ENCODE measurements at places on chromosomes 6 and 20.

GRCh38 chr6:137651591-137652335 is 157.6 kb upstream of the OLIG3 start:
- no peak for DNase-seq
- no peak overlapping the region for H3K4me3 ChIP-seq
- H3K27ac ChIP-seq = peak overlapping the region; percentile 35

DNA sequence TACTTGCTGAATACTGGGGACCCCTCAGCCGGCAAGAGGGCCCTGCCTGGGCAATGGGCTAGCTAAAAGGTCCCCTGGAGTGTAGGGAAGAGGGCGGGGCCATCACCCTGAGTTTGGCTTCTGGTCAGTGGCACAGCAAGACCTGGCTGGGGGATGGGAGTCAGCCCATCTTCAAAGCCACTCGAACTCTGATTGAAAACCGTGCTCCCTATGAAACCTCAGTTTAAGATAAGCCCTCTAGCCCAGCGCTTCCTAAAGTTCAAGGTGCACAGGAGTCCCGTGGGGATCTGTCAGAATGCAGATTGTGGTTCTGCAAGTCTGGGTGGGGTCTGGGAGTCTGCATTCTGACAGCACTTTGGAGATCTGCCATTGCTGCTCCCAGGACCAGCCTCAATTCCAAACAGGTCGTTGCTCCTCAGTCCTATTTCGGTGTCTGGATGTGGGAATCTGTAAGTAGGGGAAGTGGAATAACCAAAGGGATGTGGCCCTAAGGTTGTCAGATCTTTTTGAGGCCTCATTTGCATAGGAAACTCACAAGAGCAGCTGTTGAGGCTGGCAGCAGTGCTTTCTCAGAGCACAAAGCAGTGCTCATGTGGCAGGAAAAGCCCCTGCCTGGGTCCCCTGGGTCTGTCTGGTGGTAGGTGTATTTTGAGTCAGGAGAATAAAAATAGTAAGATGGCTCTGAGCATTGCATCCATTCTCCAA is 85.3 kb upstream of the SCP2D1 start:
- no peak for DNase-seq
- H3K27me3 ChIP-seq = peaks cover 5% of the 10 kb centered on the region
- no peaks in the 10 kb centered on the region for H3K4me1 ChIP-seq
- H3K27ac ChIP-seq = no peak overlapping the region
- no peaks in the 10 kb centered on the region for H3K36me3 ChIP-seq

GRCh38 chr20:5734602-5735001 is 15.6 kb upstream of the SHLD1 start:
- H3K4me3 ChIP-seq = no peak overlapping the region
- H3K36me3 ChIP-seq = no peaks in the 10 kb centered on the region
- no peak for DNase-seq
- H3K27ac ChIP-seq = no peak overlapping the region
- H3K4me1 ChIP-seq = no peaks in the 10 kb centered on the region
- peaks cover 26% of the 10 kb centered on the region for H3K27me3 ChIP-seq

DNA sequence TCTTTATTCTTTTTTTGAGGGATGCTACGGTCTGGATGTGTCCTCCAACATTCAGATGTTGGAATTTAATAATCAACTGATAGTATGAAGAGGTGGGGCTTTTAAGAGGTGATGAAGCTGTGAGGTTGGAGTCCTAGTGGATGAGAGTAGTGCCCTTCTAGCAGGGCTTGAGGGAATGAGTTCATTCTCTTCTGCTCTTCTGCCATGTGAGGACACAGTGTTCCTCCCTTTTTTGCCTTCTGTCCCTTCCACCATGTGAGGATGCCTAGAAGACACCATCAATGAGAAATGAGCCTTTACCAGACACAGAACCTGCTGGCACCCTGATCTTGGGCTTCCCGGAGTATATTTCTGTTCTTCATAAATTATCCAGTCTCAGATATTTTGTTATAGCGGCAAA is 82.1 kb upstream of the MLIP start:
- no peak overlapping the region for H3K27ac ChIP-seq
- no peak for DNase-seq
- no peaks in the 10 kb centered on the region for H3K4me1 ChIP-seq
- H3K4me3 ChIP-seq = no peak overlapping the region

- H3K4me3 ChIP-seq = no peak overlapping the region
- H3K27me3 ChIP-seq = no peaks in the 10 kb centered on the region
- no peak for DNase-seq
- no peaks in the 10 kb centered on the region for H3K4me1 ChIP-seq
- no peaks in the 10 kb centered on the region for H3K36me3 ChIP-seq
Measured at GRCh38 chr6:123503619-123504018, 133.1 kb downstream of the TRDN start.

- no peaks in the 10 kb centered on the region for H3K27me3 ChIP-seq
- no peak for DNase-seq
- no peak overlapping the region for H3K4me3 ChIP-seq
- no peaks in the 10 kb centered on the region for H3K36me3 ChIP-seq
- H3K4me1 ChIP-seq = no peaks in the 10 kb centered on the region
Measured at GRCh38 chr6:98014442-98015201, 731.6 kb upstream of the MMS22L start.

- no peaks in the 10 kb centered on the region for H3K27me3 ChIP-seq
- H3K36me3 ChIP-seq = no peaks in the 10 kb centered on the region
- H3K4me3 ChIP-seq = no peak overlapping the region
- DNase-seq = no peak
Measured at GRCh38 chr20:37326666-37327065, 19.3 kb upstream of the SRC start.

DNA sequence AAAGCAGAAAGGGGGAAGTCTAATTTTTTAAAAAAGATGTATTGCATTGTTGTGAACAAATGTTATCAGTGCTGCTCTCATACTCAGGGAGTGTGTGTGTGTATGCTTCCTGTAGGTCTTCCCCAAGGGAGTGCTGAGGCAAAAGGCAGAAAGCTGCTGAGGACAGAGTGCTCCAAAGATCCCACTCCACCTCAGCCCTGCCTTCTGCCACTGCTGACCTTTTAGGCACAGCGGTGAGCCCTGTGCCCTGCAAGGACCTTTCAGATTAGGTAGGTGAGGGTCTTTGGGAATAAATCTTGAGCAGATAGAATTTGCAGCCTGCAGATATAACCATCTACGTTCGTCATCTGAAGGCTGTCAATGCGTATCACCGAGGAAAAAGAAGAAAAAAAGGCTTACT is 756.4 kb upstream of the MMS22L start:
- H3K4me3 ChIP-seq = no peak overlapping the region

GRCh38 chr6:31171931-31172905 is 1.7 kb upstream of the POU5F1 start:
- H3K36me3 ChIP-seq = no peaks in the 10 kb centered on the region
- H3K27me3 ChIP-seq = no peaks in the 10 kb centered on the region
- H3K27ac ChIP-seq = no peak overlapping the region

DNA sequence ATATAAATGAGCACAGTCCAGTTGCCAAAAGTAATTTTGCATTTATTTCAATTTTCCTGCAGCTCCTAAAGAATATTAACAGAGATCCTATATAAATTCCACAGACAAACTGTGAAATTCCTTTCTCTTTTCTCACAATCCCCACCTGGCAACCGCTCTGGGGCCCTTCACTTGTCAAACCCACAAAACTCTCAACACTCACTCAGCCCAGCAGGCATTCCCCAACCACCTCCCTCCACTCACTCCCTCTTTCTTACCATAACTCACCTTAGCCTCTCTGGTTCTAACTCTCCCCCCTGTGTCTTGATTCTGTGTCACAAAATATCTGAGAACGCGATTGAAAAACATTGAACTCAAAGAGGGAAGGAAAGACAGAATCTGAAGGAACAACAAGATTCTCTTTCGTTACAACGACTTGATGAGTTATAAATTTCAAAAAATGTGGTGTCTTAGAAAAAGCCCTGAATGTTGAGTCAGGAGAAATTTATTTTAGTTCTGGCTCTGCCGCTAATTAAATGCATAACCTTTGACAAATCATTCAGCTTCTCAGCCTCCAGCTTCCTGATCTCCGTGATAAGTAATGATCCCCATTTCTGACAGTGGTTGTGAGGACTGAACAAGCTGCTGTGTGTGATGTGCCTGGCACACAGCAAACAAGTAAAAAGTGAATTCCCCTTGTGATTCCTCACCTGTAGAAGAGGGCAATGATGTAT is 87.9 kb downstream of the UNC5CL start:
- H3K36me3 ChIP-seq = no peaks in the 10 kb centered on the region
- DNase-seq = no peak
- H3K27ac ChIP-seq = no peak overlapping the region
- no peaks in the 10 kb centered on the region for H3K4me1 ChIP-seq

DNA sequence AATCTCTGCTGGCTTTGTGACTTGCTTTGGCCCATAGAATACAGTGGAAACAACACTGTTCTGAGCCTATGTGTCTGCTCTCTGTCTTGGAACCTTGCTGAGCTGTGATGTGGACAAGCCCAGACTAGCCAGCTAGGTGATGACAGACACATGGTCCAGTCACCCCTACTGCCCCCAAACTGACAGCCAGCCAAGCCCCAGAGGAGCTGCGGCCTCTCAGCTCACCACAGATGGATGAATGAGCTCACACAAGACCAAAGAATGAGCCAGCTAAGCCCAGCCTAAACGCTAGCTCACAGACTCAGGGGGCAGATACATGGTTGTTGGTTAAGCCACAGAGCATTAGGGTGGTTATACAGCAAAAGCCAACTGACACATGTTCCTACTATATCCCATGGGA is 4.1 kb downstream of the AARS2 start:
- no peak overlapping the region for H3K4me3 ChIP-seq
- H3K27me3 ChIP-seq = no peaks in the 10 kb centered on the region
- H3K36me3 ChIP-seq = peaks cover 76% of the 10 kb centered on the region
- DNase-seq = no peak

DNA sequence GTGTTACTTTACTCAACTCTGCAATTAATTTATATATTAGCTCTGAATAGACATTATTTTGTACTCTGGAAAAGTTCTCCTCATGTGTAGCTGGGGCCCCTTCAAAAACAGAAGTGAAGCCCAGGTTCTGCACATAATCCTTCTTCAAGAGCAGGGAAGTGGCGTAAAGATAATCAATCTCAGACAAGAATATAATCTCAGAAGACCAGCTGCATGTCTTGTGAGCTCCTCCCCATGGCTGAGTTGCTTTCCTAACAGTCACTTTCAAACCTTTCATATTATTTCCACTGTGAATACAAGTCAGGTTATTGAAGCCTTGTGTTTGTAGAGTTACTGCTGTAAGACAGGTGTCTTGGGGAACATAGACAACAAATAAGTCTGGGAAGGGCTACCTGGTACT is 691.9 kb downstream of the RFPL4B start:
- no peaks in the 10 kb centered on the region for H3K27me3 ChIP-seq
- H3K36me3 ChIP-seq = no peaks in the 10 kb centered on the region
- DNase-seq = no peak
- no peaks in the 10 kb centered on the region for H3K4me1 ChIP-seq
- no peak overlapping the region for H3K4me3 ChIP-seq

GRCh38 chr6:33490621-33491020 is 36.2 kb downstream of the ZBTB9 start:
- H3K4me1 ChIP-seq = no peaks in the 10 kb centered on the region
- H3K36me3 ChIP-seq = no peaks in the 10 kb centered on the region
- no peak for DNase-seq
- H3K27ac ChIP-seq = no peak overlapping the region

DNA sequence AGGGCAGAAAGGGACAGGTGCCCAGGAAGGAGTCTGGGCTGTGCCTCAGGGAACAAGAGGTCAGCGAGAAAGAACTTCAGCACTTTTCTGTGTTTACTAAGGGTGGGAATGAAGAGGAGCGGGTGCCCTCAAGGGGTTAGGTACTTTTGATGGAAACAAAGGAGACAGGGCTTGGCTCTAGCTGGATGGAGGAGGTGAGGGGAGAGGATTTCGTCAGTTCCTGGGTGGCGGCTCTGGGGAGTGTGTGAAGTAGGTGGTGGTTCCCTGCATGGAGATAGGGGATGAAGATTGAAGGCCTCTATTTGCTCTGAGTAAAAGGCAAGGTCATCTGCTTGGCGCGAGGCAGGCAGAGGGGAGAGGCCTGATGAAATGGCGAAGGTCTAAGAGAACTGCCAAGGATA is 40.0 kb upstream of the ANKRD60 start:
- H3K4me1 ChIP-seq = peaks cover 9% of the 10 kb centered on the region
- no peak for DNase-seq
- no peak overlapping the region for H3K27ac ChIP-seq
- no peaks in the 10 kb centered on the region for H3K27me3 ChIP-seq

DNA sequence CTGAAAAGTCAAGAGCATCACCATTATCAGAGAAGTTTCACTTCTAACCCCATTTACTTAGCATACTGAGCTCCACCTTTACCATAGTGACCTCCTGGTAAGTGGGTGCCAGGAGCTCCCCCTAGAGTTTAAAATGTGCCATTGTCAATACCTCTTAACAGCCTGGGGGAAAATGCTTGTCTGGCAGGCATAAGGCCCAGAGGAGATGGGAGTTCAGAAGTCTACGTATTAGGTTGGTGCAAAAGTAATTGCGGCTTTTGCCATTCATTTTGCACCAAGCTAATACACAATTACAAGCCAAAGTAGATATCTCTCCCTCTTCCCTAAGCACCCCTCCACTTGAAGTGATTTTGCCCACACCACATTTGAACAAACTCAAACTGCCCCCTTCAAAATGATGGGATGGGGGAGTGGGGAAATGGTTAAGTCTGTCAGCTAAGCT is 919.0 kb downstream of the KIF16B start:
- DNase-seq = peak; percentile 49
- H3K27me3 ChIP-seq = no peaks in the 10 kb centered on the region
- H3K4me1 ChIP-seq = no peaks in the 10 kb centered on the region
- no peak overlapping the region for H3K4me3 ChIP-seq

GRCh38 chr6:113903666-113904330 is 46.7 kb downstream of the MARCKS start:
- no peak overlapping the region for H3K4me3 ChIP-seq
- H3K36me3 ChIP-seq = no peaks in the 10 kb centered on the region
- DNase-seq = no peak
- H3K4me1 ChIP-seq = no peaks in the 10 kb centered on the region
- H3K27me3 ChIP-seq = no peaks in the 10 kb centered on the region
- H3K27ac ChIP-seq = no peak overlapping the region

GRCh38 chr6:165008971-165009370 is 300.4 kb downstream of the C6orf118 start:
- DNase-seq = no peak
- H3K4me1 ChIP-seq = no peaks in the 10 kb centered on the region
- no peaks in the 10 kb centered on the region for H3K27me3 ChIP-seq

GRCh38 chr6:1039746-1040145 is 272.2 kb upstream of the FOXQ1 start:
- H3K4me3 ChIP-seq = no peak overlapping the region
- no peaks in the 10 kb centered on the region for H3K4me1 ChIP-seq
- no peak for DNase-seq
- no peak overlapping the region for H3K27ac ChIP-seq
- peaks cover 6% of the 10 kb centered on the region for H3K27me3 ChIP-seq

GRCh38 chr6:32444433-32444832 is 4.7 kb downstream of the HLA-DRA start:
- H3K4me1 ChIP-seq = no peaks in the 10 kb centered on the region
- H3K4me3 ChIP-seq = no peak overlapping the region
- H3K36me3 ChIP-seq = no peaks in the 10 kb centered on the region
- no peak overlapping the region for H3K27ac ChIP-seq
- DNase-seq = no peak
- peaks cover 11% of the 10 kb centered on the region for H3K27me3 ChIP-seq

GRCh38 chr6:113352029-113352801 is 504.9 kb upstream of the MARCKS start:
- H3K4me3 ChIP-seq = no peak overlapping the region
- no peak overlapping the region for H3K27ac ChIP-seq
- H3K27me3 ChIP-seq = peaks cover 7% of the 10 kb centered on the region
- H3K4me1 ChIP-seq = no peaks in the 10 kb centered on the region
- no peaks in the 10 kb centered on the region for H3K36me3 ChIP-seq

- no peak overlapping the region for H3K4me3 ChIP-seq
- no peaks in the 10 kb centered on the region for H3K27me3 ChIP-seq
- no peaks in the 10 kb centered on the region for H3K4me1 ChIP-seq
- no peaks in the 10 kb centered on the region for H3K36me3 ChIP-seq
- no peak overlapping the region for H3K27ac ChIP-seq
Measured at GRCh38 chr6:18532139-18532538, 145.0 kb downstream of the RNF144B start.

Data from DND-41 (cell line).